ENCODE measurements at places on chromosomes 16 and 17.

- no peak for DNase-seq
Measured at GRCh38 chr16:87561200-87562105, 40.9 kb upstream of the JPH3 start.

- no peak for DNase-seq
Measured at GRCh38 chr16:48113001-48113400, 42.8 kb downstream of the ABCC12 start.

- DNase-seq = no peak
Measured at GRCh38 chr17:9023392-9024218, 2.3 kb downstream of the NTN1 start.

- no peak for DNase-seq
Measured at GRCh38 chr16:62253966-62254365, 217.7 kb upstream of the CDH8 start.

GRCh38 chr16:69589434-69590269, 23.9 kb downstream of the NFAT5 start:
- DNase-seq = no peak

- DNase-seq = peak; percentile 39
Measured at GRCh38 chr16:17470908-17471718, at the start of gene XYLT1. Gene XYLT1 (minus strand): TSS chr16:17470960. CDS start chr16:17470796, 164 bp downstream.

DNA sequence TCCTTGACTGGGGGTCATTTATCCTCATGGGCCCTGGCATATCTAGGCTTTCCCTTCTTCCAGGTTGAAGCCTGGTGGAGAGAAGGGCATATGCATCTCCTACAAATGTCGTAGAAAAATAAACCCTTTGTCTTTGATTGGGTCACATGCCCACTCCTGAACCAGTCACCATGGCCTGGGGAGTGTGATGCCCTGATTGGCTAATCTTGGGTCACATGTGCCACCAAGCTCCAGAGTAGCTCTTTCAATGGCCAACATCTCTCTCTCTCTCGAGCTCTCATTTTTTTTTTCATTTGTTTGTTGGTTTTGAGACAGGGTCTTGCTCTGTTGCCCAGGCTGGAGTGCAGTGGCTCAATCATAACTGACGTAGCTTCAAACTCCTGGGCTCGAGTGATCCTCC, 5.6 kb upstream of the XPO6 start:
- DNase-seq = no peak

- DNase-seq = no peak
Measured at GRCh38 chr16:55563797-55564196, 2.7 kb upstream of the CAPNS2 start.

All from NCI-H524 (cell line).